BJ (cell line): ENCODE measurements at places on chromosomes 1 and 21. TPM values are rescaled to one million over a fixed set of nuclear protein-coding genes. Genes with fewer than 3 reads are reported as not detected.

DNA sequence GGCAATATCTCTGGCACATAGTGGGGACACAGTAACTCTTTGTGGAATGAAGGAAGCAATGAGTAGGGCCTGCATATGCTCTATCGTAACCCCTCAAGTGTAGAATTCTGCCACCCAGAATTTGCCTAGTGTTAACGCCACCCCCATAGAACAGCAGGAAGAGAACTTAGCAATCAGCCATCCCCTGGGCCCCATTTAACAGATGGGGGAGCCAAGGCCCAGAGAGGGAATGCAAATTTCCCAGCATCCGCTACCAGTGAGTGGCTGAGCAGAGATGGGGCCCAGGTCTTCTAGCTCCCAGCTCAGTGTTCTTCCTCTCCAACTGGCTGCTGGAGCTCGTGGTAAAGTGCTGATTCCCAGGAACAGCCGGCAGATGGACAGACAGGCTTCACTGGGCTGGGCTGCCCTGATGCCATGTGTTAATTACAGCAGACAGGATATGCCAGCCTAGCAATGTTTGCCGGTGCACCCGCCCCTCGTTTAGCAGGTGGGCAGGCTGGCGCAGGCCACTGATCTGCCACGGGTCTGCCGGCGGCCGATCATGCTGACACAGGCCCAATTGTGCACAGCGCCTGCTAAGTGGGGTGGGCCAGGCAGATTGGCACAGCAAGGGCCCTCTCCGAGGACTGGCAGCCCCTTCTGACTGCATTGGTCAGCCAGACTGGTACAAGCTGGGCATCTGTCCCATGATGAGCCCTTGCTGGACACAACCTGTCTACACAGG is 171.9 kb downstream of the IGSF21 start:
- DNase-seq = no peak

- DNase-seq = peak; percentile 44
Measured at GRCh38 chr1:64514197-64514765, 44.4 kb downstream of the CACHD1 start.

DNA sequence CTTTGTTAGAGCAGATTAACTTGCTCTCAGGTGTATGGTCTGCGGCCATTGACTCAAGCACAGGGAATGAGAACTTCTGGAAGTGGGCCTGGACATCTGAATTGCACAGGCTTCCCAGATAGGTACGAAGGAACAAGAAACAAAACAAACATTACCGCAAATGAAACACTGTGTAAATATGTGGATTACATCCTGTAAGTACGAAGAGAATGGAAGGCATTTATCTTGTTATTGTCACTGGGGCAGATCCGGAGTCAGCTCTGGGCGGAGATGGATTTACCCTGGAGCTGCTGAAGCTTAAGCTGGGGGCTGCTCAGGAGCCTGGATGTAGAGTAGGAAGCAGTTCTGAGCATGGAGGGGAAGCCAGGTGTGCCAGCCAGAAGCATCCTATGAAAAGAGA is 6.8 kb downstream of the HES2 start:
- DNase-seq = no peak

DNA sequence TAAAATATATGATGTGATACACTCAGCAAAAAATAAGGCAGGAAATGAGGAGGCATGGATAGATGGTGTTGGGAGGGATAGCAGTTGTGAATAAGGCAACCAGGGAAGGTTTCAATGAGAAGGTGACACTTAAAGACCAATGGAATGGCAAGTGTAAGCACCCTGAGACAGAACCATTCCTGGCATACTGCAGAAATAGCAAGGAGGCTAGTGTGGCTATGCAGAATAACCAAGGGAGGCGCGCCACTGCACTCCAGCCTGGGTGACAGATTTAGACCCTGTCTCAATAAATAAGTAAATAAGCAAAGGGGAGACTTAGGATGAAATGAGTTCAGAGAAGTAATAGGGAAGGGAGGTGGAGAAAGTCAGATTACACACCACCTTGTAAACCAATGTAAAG is 113.9 kb downstream of the TOMM20 start:
- DNase-seq = no peak

GRCh38 chr21:45449658-45450422 is 44.9 kb downstream of the COL18A1 start:
- no peak for DNase-seq

DNA sequence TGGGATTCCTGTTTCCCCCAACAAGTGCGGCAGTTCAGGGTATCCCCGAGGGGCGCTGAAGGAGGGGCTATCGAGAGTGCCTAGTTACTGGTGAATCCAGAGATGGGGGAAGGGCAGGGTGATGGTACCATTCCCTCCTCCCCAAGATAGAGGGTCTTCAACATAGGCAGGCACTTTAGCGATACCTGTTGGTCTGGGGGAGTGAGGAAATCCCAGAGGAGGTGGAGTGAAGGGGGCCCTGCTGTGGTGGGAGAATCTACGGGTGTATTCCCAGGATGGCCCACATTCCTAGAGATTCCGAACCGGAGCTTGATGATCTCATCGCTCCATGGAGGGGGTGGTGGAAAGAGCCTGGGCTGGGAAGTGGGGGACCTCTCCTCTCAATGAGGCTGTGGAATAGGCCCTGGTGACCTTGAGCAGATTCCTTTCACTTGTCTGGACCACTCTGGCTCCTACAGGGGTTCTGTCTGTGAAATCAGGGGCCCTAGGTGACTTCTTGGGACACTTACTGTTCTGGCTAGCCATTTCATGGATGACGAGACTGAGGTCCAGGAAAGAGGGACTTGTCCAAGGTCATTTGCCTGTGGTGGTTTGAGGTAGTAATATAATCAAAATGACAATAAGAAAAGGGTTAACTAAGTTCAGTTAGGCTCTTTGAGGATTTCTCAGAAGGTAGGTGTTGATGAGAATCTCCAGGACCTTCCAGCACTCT is 52.7 kb upstream of the SYNC start:
- no peak for DNase-seq

DNA sequence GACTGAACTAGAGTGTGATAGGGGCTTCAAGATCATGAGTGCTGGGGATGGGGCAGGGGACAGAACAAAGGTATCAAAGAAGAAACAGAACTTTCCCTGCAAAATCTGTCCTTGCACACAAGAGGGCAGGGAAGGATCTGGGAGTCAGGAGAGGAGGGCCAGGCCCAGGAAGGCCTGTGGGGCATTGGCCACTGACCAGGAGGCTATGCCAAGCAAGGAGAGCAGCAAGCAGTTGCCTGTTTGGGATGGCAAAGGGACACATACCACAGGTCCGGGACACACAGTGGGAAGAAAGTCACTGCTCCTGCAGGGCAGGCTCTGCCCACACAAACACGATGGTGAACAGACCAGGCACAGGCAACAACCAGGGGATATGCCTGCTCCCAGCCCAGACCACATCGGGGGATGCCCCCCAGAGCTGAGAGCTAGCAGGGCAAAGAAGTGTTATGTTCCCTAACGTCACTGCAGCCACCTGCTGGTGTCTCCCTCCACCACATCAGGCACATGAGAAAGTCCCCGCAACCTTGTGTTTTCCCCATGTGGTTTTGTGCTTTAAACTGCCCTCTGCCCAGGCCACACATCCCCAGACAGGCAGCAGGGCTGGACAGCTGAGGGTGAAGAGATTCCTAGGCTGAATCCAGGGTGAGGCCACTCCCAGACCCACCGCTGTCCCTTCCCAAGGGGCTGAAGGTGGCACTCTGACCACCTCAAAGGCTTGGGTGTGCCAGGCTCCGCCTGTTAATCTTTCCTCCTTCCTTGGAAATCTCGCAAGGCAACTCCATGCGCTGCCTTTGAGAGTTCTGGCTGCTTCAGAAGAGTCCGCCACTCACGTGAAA is 53.6 kb downstream of the KIF21B start:
- DNase-seq = no peak

GRCh38 chr21:44999972-45000636 is 60.3 kb downstream of the SLX9 start:
- no peak for DNase-seq

DNA sequence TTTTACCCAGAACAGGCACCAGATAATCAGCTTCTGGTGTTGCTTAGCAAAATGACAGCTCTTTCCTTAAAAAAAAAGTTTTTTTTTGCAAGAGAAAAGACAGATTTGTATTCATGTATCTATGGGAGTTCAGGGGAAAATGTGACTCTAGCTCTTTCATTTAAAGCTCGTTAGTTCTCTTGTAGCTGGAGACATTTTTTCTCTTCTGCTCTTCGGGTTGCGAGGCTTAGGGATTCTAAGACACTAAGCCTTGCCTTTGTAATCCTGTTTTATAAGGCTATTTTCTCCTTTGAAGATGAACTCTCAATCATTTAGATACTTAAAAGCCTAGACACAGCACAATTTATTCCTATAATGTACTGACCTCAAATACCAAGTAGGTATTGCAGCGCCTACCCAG is 40.3 kb upstream of the EDARADD start:
- no peak for DNase-seq

DNA sequence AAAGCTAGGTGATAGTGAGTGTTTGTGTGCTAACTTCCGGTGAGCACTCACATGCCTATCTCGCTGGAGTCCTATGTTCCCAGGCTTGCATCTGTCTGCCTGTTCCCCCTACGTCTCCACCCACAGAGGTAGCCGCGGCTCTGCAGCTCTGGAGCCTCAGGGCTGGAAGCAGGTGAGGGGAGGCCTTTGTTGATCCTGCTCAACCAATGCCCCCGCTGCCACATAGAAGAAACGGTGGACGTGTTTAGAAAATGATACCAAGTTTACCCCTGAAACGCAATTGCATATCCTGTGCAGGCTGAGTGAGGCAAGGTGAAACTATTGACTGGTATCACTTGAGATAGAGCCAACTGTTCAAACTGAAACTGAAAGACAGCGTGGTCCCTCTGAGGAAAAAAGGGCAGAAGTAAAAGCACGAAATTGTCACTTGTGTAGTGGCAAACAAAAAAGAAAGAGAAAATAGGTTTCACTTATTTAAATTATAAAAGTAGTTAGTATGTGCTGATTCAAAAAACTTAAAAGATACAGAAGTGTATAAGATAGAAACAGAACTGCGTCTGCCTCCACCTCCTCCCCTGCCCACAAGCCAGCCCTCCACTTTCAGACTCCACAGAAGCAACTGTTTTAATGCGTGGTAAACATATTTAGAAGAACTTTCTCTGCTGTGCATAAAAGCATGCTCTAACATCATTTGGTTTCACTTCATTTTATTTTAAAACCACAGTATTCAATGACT is 38.6 kb upstream of the ETS2 start:
- DNase-seq = no peak

GRCh38 chr1:175035865-175036264 is 12.6 kb upstream of the MRPS14 start:
- no peak for DNase-seq

DNA sequence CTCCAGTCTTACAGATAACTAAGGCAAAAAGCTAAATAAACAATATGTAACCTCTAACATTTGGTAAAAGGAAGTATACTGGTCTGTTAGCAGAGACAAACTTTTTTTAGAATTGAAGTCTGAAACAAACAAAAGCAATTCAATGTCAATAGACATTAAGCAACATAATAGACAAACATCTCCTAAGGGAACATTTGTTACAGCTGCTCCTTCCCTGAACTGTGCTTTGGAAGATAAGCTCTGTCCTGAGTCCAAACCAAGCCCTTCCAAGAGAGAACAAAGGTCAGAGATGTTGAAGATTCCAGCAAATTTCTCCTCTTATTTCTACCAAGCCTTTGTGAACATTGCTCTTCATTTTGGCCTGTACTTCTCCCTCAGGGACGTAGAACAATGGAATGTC is 25.3 kb downstream of the FMO2 start:
- no peak for DNase-seq

- DNase-seq = no peak
Measured at GRCh38 chr1:220344745-220345144, 72.5 kb upstream of the RAB3GAP2 start.

DNA sequence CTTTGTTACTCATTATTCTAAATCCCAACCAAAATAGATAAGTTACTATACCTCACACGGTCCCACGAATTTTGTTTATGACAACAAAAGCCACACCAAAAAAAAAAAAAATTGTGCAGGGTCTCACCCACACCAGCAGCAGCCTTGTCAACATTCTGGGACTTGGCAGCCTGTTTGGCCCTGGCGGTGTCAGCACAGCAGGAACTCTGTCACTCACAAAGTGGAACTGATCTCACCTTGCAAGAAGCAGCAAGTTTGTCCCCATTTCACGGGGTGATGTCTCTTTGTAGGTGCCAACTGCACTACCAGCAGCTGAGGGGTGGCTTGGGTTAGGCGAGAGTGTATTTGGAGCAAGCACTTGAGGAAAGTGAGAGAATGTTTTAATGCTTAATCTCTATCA is 75.0 kb upstream of the CHRM3 start:
- DNase-seq = no peak

GRCh38 chr1:32321712-32322291 is 14.2 kb downstream of the MARCKSL1 start:
- DNase-seq = no peak

GRCh38 chr1:103523346-103523745 is 2.2 kb upstream of the RNPC3 start:
- no peak for DNase-seq

DNA sequence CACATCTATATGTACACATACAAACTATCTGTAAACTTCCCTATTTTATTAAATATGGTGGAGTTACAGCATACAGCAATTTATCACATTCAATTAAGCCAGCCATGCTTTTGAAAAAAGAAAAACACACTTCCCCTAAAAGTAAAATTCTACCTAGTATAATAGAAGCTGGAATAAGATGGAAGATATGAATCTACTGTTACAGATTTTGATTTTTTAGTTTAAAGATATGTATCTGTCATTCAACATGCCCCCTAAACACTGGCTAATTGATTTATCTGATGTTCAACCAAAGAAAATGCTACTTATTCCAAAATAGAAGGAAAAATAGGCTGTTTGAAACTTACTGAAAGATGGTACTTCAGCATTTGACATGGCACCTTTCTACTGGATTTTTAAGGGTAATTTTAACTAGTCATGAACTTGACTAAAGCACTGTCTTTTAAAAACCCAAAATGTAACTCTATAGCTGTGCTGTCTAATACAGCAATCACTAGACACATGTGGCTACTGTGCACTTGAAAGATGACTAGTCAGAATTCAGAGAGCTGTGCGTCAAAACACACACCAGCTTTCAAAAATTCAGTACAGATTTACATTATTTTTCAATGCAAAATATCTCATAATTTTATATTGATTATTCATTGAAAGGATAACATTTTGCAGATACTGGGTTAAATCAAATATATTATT is 25.0 kb downstream of the NRIP1 start:
- DNase-seq = no peak

- DNase-seq = no peak
Measured at GRCh38 chr1:160748181-160748877, 9.3 kb downstream of the SLAMF7 start.

Gene LCE3B
- polyA plus RNA-seq = not detected in 2 replicates

Gene KCNT2
- polyA plus RNA-seq = 0.66 and 1.4 TPM in 2 replicates

Gene PTPN14
- 23.7 and 29.4 TPM in 2 replicates for polyA plus RNA-seq

Gene RGS16
- 0.23 TPM in 2 replicates for polyA plus RNA-seq

Gene LZIC
- polyA plus RNA-seq = 9.1 and 19.4 TPM in 2 replicates

Gene FAF1
- polyA plus RNA-seq = 15.5 and 28.6 TPM in 2 replicates

Gene NPPA
- not detected in 2 replicates for polyA plus RNA-seq

Gene TAS1R1
- 0.16 and 0.25 TPM in 2 replicates for polyA plus RNA-seq

Gene EFNA1
- polyA plus RNA-seq = 1.1 and 1.6 TPM in 2 replicates

Gene KCNE2
- not detected in 2 replicates for polyA plus RNA-seq

Gene SLAMF1
- polyA plus RNA-seq = not detected in 2 replicates

Gene MNDA
- not detected in 2 replicates for polyA plus RNA-seq

Gene MCOLN3
- 0.20 and 0.27 TPM in 2 replicates for polyA plus RNA-seq

Gene OR2T29
- not detected in 2 replicates for polyA plus RNA-seq
